ENCODE measurements at places on chromosomes 5 and 9.

DNA sequence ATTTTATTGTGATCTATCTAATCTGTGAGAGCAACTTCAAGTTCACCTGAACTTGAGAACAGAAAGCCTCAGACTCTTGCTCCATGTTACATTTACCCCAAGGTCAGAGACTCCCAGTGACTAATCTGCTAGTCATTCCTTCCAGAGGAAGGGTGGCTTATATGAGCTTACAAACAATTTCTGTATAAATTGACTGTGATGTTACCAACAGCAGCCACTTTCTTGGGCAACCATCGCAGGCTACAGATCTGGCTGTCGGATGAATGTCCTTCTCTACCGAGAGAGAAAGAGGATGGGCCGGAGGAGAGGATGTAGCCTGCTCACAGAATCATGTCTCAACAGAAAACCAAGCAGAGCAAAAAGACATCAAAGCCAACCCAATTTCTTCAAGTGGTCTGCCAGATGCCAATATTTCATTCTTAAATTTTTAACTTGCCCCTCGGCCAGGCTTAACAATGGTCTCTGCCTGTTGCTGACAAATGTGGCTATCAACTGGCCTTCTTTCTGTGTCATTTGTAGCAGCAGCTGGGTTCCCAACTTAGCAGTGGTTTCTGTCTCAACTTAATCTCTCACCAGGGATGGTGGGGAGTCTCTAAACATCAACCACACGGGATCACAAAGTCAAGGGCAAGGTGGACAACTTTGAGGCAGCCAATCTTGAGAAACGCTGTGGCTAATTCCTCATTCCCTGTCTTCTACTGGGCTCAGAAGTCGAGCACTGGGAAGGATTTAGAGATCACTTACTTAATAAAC lies 81.3 kb downstream of the RAPGEF1 start:
- no peak for DNase-seq

- no peak for DNase-seq
Observed at GRCh38 chr9:108620767-108621166, 235.0 kb downstream of the ACTL7B start.

DNA sequence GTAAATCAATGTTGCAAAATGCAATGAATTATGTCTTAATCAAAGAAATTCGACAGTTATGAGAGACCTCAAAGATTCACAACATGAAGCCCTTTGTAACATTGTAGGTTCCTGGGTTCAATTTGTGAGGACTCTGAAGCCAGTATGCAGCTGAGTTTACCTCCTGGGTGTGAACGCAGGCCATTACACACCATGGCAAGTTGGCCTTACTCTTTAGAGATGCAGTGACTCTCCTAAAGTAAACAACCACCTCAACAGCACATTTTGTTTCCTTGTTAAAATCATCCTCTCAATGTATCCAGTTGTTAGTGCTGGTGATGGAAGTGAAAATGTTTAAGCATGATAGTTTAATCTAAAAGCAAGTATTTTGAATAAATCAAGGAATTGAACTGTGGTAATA lies 73.8 kb downstream of the JAKMIP2 start:
- no peak for DNase-seq

DNA sequence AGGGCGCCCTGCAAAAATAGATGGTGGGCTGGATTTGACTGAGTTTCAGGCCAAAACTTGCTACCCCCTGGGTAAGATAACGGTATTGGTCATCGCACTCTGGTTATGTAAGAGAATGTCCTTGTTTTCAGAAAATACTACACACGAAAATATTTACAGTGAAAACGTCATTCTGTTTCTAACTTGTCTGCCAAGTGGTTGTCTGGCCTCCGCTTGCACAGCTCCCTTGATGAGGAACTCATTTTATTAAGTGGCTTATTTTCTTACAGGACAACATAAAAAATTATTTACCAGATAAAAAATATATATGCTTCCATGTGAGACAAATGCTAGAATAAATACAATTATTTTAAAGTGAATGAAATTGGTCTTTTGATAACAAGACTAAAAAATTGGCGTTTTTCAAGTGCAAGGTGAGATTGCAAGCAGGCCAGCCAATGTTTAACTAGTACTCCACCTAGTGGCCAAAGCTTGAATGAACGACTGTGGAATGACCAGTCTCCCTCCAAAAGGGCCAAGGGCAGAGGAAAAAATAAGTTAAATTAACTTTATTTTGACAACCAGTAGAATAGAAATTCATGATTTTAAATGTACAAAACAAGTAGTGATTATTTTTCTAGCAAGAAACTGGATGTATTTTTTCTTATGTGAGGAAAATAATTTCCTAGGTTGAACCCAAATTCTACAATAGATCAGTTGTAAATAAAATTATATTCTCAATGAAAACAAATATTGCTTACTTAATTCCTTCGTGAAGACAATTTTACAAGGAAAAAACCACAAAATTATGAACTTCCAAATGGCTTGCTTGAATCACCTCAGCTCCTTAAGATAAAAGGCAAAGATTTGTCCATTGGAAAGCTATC lies 93.2 kb downstream of the ZFAND5 start:
- DNase-seq: peak; percentile 21

GRCh38 chr9:2109069-2109650 lies 94.0 kb downstream of the SMARCA2 start:
- no peak for DNase-seq

Data from uterus (tissue), 4 donors.